Stimulated activated CD4-positive, alpha-beta T cell treated with anti-CD3 and anti-CD28 coated beads, Interleukin-1b, Interleukin-23, amount 100 ng/mL, for 48 hours (primary cell): ENCODE measurements at places on chromosomes 1 and 21.

DNA sequence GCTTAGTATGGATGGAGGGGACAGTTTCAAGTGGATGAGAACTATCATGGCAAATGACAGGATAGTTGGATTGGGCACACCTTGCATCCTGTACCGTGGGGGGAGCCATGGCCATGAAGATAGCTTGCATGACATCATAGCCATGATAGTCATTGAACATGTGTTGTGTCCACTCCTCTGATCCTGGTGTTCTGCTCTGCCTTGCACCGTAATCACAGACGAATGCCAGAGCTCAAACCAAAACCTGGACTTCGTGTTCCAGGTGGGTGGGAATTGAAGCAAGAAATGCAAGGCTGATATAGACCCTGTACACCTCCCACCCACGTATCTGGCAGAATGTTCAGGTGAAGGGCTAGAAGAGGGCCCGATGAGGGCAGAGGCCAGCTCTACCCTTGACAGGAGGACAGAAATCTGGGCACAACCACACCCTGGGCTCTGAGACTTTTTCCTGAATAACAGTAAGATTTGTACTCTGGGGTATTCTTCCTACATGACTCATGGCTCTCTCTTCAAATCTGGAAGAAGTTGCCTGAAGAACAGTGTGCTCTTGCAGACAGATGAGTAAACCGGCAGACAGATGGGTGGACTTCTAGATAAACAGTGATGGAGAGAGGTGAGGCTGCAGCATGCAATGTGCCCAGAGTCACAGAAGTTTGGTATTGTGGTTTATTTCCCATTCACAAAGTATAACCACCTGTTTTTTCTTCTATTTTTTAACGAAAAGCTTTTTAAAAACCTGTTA, 45.0 kb downstream of the KCNJ6 start:
- no peak for DNase-seq

- no peak for DNase-seq
Measured at GRCh38 chr1:94989398-94989797, 62.5 kb upstream of the CNN3 start.

GRCh38 chr1:231642618-231643017, 16.0 kb downstream of the DISC1 start:
- DNase-seq = no peak

DNA sequence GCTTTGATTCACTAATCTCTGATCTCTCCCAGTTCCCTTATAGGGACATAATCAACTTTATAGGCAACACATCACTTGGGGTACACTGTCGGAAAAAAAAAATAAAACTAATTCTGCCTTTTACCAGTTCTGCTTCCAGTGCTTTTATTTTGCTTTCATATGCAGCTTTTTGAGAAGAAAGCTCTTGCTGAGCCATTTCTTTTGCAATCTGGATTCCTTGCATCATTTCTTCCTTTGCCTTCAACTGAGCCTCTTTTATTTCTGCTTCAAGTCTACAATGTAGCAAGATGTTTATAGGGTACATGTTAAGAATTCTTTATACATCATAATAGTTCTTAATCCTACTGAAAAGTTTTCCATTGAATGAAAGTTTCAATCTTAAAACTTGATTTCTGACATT, 30.6 kb downstream of the KIF14 start:
- no peak for DNase-seq

GRCh38 chr1:163785868-163786405, 464.2 kb downstream of the NUF2 start:
- no peak for DNase-seq

DNA sequence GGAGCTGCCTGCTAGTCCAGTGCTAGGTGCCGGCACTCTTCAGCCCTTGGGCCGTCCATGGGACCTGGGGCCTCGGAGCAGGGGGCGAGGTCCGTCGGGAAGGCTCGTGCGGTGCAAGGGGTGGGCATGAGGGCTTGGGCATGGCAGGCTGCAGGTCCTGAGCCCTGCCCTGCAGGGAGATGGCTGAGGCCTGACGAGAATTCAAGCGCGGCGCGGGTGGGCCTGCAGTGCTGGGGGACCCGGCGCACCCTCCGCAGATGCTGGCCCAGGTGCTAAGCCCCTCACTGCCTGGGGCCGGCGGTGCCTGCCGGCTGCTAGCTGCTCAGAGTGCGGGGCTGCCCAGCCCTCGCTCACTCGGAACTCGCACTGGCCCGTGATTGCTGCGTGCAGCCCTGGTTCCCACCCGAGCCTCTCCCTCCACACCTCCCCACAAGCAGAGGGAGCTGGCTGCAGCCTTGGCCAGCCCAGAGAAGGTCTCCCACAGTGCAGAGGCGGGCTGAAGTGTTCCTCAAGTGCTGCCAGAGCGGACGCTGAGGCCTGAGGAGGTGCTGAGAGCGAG, 467.0 kb downstream of the AGBL4 start:
- no peak for DNase-seq
